ENCODE measurements at places on chromosomes 12 and 14.

DNA sequence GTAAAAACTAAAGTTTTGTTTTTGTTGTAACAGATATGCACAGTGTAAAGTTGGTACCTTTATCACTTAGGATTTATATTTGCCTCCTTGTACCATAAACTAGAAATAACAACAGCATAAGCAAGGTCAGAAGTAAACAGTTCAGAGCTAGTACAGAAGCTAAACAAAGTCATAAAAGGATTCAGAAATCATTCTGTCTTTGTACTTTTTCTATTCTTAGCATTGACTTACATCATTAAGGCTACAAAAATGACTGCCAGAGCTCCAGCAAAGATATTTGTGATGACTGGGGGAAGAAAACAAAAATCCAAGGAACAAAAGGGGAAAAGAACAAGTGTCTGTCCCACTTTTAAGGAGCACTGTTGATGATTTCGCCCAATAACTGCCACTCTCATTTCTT lies 347.2 kb downstream of the CCDC91 start:
- no peak for DNase-seq

DNA sequence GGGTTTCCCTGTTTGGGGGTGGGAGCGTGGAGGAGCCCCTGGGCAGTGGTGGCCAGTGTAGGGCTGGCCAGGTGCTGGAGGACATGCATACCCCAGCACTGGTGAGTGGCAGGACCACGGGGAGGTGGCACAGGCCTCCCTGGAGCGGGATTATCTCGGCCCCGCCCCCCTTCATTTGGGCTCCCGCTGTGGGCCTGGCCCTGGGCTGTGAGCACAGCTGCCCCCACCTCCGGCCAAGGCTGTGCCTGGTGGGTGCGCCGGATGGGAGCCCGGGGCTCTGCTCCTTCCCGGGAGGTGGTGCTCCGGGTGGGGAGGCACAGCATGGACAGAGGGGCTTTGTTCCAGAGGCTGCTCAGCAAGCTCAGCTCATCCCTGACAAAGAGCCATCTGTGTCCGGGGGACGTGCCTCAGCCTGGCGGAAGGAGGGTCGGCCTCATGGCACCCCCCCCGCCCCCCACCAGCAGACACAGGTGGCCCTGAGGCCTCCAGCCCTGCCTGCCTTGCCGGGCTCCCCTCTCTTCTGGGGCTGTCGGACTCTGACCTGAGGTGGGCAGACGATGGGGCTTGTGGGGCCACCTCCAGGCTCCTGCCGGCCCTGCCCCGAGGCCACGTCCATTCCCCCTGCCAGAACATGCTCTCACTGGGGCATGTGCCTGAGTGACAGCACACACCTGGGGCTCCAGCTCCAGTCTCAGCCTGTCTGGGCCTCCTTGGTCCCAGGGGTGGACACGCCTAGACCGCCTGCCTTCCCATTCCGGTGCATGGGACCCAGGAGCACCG lies 8.4 kb downstream of the TEDC1 start:
- DNase-seq = peak; percentile 96

DNA sequence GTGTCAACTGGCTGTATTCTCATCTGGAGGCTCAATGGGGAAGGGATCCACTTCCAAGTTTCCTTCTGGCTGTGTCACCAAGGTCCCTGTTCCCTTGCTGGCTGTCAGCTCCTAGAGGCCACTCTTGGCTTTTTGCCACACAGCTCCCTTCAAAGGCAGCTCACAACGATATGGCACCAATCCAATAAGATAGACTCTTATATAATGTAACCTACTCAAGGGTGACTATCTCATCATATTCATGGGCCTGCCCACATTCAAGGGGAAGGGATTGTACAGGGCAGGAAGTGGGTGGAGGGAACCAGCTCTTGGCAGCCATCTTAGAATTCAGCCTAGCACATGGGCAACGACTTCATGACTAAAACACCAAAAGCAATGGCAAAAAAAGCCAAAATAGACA lies 98.7 kb upstream of the PLXNC1 start:
- no peak for DNase-seq

- DNase-seq = no peak
Observed at GRCh38 chr12:31533470-31533869, 57.5 kb downstream of the DENND5B start.

DNA sequence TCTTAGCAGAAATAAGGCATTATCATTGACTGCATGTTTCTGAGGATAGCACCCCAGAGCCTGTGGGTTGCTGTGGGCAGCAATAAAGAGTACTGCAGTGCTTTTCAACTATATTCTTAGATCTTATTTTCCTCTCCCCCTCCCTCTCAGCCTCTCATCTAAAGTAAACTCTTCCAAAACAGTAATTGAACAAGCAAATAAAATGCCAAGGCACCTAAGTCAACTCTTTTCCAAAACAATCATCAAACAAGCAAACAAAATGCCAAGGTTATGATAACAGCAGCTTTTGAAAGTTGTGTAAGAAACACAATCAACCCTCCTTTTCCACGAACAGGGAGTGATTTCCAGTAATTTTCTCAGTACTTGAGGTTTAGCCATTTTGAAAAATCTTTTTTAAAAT lies 1542.6 kb downstream of the AACS start:
- DNase-seq = no peak

- no peak for DNase-seq
Observed at GRCh38 chr14:99968941-99969340, 96.3 kb upstream of the EVL start.

DNA sequence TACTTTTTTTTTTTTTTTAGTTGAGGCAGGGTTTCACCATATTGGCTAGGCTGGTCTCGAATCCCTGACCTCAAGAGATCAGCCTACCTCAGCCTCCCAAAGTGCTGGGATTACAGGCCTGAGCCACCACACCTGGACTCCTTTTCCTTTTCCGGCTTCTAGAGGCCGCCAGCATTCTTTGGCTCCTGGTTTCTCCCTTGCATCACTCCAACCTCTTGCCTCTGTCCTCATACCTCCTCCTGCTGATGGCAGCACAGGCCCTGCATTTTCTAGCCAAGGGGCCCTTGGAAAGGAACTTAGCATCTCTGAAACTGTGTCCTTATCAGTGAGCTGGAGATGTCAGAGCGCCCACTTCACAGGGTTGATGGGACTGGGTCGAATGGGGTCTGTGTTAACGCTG lies 53.3 kb downstream of the MAP1LC3B2 start:
- DNase-seq = no peak

GRCh38 chr14:35164849-35165248 lies 42.5 kb downstream of the PRORP start:
- no peak for DNase-seq

GRCh38 chr14:98705871-98706300 lies 566.1 kb downstream of the BCL11B start:
- no peak for DNase-seq

DNA sequence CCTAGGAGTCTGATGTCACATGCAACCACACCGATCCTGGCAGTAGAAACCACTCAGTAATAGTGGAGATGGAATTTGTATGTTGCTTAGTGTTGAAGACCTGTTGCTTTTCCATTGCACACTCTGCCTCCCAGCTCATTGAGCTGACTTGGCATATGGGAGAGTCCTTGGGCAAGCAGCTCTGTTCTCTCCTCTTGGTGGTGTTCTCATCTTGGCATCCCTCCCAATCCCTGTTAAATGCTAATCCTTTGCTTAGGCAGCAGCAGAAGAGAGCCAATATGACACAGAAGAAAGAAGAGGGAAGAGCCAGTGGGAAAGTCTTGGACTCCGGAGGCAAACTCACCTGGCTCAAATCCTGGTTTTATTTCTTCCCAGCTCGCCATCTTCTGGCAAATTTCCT lies 178.0 kb upstream of the CAND1 start:
- DNase-seq = no peak

GRCh38 chr12:19643635-19644034 lies 204.3 kb downstream of the AEBP2 start:
- no peak for DNase-seq

DNA sequence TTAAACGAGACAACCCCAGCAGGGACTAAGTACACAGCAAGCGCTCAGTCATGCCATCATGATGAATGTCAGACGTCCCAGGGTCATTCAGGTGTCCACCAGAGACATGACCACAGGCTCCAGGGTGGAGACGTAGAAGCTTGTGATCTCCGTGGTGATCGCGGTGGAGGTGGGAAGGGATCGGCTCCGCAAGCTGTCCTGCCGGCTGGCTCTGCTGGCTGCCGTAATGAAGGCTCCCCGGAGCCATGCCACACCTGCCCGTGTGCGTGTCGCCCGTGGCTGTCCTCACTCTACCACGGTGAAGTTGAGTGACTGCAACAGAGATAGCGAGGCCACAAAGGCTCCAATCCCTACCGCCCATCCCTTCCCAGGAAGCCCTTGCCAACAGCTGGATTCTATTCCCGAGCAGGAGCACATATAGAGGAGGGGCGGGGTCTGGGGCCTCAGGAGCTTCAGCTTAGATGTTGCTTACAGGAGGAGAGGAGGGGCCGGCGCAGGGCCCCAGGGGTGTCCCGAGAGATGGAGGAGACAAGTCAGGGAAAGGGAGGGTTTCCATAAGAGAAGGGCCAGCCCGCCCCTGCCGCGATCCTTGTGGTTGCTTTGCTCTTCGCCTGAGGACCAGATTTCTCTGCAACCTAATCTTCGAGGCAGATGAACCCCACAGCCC lies 332.6 kb upstream of the SFSWAP start:
- no peak for DNase-seq

DNA sequence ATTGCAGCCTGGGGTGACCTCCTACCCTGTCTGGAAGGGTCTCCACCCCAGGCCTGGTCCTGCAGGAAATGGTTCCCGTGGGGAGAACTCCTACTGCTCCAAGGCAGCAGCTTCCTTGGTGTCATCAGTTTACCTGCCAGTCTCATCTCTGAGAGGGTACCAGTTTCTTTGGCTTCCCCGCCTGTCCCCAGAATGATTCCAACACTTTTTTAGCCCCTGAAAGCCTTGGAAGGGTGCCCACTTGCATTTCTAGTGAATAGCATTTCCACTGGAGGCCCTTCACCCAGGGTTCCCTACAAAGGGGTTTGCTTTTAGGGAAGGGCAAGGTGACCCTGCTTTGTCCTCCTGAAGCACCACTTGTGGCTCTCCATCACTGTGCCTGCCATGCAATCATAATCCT lies 284.3 kb downstream of the ZFP36L1 start:
- no peak for DNase-seq

- DNase-seq = peak; percentile 88
Observed at GRCh38 chr12:26523708-26524150, 309.3 kb downstream of the ITPR2 start.

GRCh38 chr12:102487226-102487625 lies 6.9 kb upstream of the IGF1 start:
- DNase-seq = no peak

DNA sequence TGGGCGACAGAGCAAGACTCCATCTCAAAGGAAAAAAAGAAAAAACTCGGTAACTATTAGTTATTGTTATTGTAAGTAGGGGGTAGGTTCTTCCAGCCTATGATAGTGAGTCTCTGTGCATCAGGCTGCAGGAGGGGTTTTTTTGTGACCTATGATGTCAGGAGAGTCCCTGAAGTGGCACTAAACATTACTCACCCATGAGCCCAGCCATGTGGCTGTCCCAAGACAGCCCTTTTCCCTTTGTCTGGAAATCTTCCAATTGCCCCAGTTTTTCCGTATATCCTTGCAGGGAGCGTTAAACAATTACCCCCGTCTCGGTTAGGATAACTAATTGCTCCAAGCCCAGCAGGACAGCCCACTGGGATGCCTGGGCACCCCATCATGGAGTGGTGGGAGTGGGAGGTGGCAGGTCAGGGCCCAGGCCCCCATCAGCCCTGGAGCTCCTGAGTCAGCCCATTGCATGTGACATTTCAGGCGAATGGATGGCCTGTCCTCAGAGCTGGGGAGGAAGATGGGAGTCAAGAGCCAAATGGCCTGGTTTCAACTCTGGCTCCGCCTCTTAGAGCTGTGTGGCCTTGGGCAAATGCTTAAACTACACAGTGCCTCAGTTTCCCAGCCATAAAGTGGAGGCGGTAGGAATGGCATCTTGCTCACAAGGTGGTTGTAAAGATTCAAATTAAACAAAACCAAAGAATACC lies 16.4 kb downstream of the PHETA1 start:
- no peak for DNase-seq

DNA sequence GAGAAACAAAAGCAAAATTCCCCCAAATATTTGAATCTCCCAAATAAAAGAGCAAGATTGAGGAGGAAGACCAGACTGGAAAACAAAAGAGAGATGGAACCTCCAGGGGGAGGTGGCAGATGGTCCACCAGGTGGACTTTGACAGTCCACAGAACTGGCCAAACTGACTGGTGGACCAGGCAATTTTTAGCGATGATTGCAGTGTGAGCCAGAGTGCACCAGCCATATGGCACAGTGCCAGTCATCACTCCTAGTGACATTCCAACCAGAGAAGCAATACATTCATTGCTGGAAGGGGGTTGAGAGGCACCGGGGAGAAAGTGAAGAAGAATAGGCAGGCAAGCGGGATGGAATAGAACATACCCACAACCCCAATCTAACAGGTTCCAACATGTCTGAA lies 182.9 kb downstream of the EXOC5 start:
- no peak for DNase-seq

DNA sequence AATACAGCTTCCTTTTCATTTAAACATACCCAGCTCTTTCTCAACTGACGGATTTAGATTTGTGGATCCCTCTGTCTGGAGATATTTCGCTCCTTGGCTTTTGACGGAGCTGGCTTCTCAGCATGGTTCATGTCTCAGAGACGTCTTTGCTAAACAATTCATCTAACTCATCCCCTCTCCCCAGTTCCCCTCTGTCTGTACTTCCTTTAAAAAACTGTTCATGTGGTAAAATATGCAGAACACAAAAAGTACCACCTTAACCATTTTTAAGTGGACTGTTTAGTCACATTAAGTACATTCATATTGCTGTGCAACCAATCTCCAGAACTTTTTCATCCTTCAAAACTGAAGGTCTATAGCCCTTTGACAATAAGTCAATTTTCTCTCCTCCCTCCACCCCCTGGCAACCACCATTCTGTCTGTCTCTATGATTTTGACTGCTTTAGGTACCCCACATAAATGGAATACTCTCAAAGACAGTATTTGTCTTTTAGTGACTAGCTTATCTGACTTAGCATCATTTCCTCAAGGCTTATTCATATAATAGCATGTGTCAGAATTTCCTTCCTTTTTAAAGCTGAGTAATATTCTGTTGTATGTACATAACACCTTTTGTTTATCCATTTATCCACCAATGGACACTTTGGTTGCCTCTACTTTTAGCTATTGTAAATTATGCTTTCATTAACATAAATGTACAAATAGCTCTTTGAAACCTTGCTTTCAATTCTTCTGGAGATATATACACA lies 399.8 kb upstream of the SOX5 start:
- DNase-seq = no peak

GRCh38 chr12:51070004-51070403 lies 13.4 kb downstream of the CSRNP2 start:
- DNase-seq = no peak

GRCh38 chr12:11581179-11581755 lies 68.2 kb upstream of the ETV6 start:
- DNase-seq = peak; percentile 19

- DNase-seq = no peak
Observed at GRCh38 chr14:51386983-51387735, 147.1 kb downstream of the TMX1 start.

All from amygdala (tissue), 56 donors.